ENCODE measurements at places on chromosomes 1 and 21.
A peak's percentile ranks its signal among the peaks of the same experiment; 100 is the strongest.

GRCh38 chr1:110687250-110687649 is 12.5 kb upstream of the KCNA3 start:
- DNase-seq, result peak; percentile 30

- DNase-seq, result no peak
Observed at GRCh38 chr1:167344615-167345385, 124.1 kb downstream of the POU2F1 start.

- no peak for DNase-seq
Observed at GRCh38 chr1:179447489-179447888, 81.7 kb downstream of the AXDND1 start.

GRCh38 chr1:192477630-192478029 is 97.9 kb upstream of the RGS1 start:
- DNase-seq, result no peak

- no peak for DNase-seq
Observed at GRCh38 chr1:190196020-190196419, 281.6 kb downstream of the BRINP3 start.

DNA sequence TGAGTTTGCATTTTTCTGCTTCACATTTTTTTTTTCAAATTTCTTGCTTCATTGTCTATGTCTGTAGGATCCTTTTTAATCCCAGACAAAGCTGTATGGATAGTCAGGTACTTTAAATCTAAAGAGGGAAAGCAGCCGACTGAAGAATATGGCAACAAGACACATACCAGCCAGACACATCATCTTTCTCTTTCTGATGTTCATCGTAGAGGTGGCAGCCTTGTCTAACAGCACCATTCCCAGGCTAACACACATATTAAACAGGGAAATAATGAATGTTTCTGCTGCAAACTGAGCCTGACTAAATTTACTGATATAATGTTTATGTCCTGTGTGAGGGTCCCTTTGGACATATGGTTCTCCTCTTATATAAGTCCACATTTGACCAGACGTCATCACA is 3.7 kb upstream of the TEKT2 start:
- DNase-seq, result no peak

DNA sequence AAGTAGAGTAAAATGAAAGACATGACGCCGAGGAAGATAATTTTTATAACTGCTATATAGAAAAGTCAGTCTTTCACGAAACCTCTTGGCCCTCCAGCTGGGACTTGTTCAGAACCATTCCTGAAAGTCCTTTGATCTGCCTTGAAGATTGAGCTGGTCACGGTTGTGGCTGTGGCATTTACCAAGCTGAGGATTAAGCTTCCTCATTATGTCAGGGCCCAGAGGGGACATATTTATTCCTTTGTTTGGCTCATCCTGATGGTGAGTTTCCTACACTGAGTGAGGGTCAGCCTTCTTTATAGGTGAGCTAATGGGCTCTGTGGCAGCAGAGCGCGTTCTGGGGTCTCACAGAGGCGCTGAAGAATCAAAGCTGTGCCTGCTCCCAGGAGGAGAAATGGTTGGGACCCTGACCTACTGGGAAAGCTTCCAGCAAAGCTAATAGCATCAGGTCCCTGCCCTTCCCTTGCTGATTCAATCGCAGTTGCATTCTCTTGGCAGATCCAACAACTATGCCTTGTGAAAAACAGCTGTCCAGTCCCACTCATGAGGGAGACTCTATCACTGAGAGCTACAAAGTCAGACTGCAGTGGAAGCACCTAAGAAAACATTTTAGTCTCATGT is 43.2 kb upstream of the PBX1 start:
- no peak for DNase-seq

DNA sequence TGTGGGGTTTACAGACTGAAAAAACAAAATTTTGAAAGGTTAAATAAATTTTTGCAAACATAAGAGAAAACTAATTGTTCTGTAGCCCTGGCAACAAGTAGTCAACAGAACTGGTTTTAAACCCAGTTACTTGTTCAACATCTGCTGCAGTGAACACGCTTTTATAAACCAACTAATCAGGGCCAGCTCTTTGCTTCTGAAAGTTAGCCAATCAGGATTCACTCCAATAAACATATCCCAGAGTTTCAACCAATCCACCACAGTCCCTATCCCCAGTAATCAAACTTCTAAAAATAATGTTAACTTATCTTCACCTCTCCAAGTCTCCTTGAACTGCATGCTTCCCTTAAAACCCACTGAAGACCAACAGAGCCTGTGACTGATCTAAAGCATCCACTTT is 306.6 kb downstream of the CTH start:
- no peak for DNase-seq

GRCh38 chr1:167077128-167077867 is 12.9 kb downstream of the GPA33 start:
- no peak for DNase-seq

DNA sequence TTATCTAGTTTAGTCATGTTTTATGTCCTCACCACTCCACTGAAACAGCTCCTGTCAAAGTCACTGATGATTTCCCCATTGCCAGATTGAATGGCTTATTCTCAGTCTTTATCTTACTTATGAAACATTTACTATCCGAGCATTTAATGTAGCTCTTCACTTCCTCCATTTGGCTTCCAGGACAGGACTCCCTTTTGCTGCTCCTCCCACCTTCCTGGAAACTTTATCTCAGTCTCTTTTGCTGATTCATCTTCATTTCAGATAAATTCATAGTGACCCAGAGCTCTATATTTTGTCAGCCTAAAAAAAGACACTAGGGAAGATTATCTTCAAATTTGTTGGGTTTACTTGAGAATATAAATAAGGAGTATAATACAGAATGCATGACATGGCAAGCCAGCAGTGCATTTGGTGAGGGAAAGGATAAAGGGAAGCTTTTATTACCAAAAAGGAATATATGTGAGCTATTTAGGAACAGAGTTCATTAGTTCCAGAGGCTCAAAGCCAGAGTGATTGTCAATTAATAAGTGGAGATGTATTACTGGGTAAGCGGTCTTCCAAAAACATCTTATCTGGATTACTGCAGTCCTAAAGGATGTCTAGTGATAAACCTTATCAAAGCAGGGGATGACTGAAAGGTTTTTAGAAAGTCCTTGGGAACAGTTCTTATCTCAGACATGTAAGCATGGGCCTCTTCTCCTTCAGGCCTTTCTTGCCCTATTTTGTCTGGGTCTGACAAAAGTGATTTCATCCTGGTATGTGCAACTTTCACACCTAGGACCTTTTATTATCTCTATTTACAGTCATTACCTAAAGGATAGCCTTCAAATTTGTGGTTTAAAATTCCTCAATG is 25.6 kb downstream of the IL23R start:
- DNase-seq, result no peak

DNA sequence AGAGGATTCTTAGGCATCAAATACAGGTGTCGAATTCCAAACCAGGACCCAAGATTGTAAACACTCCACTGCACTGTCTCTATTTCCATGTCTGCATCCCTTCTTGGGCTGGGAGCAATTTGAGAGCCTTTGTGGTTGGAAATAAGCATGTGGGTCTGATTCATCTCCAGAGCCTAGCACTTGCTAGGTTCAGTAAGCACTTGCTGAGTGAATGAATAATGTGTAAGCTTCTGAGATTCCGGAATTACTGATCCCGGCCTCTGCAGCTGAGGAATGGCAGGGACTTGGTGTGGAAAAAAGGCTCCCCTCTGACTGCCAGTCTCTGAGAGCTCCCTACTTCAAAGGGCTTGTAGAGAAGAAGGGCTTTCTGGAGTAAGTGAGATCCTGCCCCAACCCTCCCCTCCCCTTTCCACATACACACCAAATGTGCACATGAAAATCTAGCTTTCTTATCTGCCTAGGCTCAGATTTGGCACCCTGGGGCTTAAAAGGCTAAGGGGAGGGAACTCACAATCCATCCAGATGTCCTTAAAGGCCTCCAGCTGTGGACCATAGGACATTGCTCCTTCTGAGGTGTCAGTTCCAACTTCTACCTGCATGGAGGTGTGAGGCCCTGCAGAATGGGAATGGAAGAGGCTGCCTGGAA is 39.6 kb upstream of the TRABD2B start:
- DNase-seq, result no peak

DNA sequence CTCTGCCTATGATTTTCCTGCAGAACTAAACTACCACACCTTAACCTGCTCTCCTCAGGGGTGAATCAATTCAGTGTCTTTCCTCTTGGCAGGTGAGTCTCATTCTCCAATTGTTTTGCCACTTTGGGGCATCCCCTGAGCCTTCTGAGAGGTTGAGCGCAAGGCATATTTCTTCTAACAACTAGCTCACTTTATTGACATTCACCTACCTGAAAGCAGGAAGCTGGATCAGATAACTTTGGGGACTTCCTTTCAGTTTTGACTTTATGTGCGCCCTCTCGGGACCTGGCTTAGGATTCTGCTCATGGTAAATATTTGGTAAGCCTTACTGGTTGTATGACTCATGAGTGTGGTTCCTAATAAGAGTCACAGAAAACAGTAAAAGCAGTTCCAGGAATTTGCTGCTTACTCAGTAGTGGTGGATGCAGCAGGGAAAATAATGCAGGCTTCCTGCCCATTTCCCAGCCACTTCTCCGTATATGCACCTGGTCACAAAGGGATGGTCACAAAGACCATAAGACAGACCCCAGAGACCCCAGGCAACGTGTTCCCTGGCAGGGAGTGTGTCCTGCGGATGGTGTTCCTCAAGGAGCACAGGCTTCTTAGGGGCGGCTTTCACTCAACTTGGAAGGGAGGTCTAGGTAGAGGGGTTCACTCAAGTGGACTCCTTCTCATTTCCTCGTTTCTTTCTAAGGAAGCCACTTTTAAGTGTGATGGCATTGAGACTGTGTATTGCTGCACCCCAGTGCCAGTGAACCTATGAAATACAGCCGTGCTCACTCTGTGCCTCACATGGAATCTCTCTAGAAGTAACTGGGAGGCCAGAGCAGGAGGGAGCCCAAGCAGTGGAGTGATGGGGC is 22.0 kb upstream of the BATF3 start:
- no peak for DNase-seq

DNA sequence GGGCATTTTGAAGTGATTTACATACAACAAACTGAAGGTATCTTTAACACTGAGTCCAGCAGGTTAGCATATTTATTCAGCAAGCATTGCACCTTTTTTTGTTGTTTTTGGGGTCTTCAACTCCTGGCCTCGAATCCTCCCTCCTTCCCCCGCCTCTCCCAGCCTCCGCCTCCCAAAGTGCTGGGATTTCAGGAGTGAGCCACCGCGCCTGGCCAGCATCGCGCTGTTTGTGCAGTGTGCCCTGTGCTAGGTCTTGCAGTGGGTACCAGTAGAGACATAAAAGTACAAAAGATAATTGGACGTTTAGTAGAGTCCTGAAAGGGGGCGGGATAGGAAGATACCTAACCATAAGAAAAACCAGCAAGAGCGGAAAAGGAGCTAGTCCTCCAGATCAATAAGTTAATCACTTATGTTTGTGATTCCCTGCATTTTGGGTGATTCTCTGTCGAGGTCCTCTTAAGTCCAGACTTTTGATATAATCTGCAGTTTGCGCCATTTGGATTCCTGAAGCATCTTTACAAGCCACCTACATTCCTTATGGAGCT is 111.8 kb downstream of the OSBPL9 start:
- no peak for DNase-seq

DNA sequence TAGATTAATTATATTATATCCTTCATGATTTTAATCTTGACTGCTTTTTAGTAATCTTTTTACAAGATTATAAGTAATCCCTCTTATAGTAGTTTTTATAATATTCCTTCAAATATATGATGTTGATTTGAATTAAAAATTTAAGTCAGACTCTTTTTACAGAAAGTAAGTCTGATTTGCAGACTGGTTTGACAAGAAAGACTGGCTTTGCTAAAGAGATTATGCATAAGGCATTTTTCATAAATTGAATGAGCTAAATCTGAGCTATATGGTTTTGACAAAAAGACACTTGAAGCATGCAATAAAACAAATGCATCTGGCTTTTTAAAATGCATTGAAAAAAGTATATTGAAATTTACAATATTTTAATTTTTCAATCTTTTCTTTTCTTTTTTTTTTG is 26.3 kb upstream of the CAMK1G start:
- DNase-seq, result no peak

DNA sequence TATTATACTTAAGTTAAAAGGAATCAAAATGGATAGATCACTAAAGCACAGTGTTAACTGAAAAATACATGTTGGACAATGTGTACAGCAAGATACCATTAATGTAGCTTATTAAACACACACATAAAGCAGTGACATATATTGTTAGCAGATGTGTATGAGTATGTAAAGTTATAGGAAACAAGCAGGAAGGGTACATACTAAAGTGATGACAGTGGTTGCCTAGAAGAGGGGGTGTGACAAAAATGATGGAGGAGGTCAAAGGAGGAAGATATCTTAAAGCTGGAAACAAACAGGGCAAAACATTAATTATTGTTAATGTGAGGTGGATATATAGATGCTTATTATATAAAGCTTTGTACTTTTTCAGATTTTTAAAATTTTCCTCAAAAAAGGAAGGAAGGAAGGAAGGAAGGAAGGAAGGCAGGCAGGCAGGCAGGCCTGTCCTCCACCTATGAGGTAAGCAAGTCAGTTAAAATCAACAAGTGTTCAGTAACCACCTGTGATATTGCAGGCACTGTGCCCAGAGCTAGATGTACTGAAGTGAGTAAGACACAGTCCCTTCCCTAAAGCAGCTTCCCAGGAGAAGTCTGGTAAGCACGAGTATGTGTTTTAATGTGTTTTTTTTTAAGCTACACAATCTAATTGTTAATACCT is 252.9 kb upstream of the NR5A2 start:
- DNase-seq, result no peak

DNA sequence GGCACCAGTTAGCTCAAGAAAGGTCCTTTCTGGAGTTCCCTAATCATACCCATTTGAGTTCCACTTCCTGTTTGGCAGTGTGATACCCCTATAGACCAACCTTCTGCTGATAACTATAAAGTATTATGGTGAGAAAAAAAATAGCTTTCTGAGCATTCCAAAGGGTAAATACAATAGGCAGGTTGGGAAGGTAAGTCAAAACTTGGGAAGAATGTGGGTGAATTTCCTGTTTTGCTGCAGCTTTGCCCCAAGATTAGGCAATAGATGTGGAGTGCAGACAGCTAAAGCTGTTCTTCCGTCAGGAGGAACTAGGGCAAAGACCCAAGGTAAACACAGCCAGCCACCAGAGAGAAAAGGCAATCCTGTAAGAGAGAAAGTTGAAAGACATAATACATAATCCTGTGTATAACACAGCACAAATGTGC is 49.9 kb upstream of the GUCA2A start:
- DNase-seq, result no peak

GRCh38 chr1:168972225-168972624 is 134.3 kb upstream of the ATP1B1 start:
- no peak for DNase-seq

- DNase-seq, result peak; percentile 50
Observed at GRCh38 chr1:26016258-26016952, 5.2 kb upstream of the EXTL1 start.

- no peak for DNase-seq
Observed at GRCh38 chr1:230592848-230593414, 49.4 kb upstream of the COG2 start.

DNA sequence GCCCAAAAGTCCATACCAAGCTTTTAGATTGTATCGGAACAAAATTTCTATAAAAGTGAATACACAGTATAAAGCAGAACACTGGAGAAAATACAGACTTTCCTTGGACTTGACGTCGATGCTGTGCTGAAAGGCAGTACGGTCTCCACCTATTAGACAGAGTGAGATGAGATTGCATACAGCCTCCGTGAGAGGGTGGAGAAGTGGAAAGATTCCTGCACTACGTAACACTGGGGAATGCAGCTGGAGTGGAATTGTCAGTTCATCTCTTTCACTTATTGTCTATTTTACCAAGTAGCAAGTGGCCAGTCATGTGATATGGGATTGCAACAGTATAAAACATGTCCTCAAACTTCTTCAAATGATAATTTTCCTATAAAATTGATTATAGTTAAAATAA is 209.5 kb downstream of the ZP4 start:
- no peak for DNase-seq

Data from NCI-H524 treated with DMSO at 0.1 percent for 48 hours (cell line).